T1000 (cell line): ENCODE measurements at places on chromosomes 4 and X.

- no peak for DNase-seq
Observed at GRCh38 chr4:22410645-22411247, 105.1 kb downstream of the ADGRA3 start.

DNA sequence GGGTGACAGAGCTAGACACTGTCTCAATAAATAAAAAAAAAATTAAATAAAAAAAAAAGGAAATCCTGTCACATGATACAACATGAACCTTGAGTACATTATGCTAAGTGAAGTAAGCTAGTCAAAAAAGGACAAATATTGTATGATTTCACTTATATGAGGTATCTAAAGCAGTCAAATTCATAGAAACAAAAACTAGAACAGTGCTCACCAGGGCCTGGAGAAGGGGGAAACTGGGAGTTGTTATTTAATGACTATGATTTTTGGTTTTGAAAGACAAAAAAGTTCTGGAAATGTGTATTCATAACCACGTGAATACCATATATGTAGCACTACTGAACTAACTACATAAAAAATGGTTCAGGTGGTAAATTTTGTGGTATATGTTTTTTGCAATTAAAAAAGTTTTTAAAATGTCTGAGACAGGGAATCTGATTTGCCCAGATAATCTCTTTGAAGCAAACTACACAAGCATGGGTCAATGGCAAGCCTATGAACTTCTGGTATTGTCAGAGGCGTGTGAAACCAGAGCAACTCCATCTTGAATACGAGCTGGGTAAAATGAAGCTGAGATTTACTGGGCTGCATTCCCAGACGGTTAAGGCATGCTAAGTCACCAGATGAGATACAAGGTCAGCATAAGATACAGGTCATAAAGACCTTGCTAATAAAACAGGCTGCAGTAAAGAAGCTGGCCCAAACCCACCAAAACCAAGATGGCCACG lies 42.3 kb downstream of the ANAPC10 start:
- DNase-seq: no peak

GRCh38 chr4:120071192-120071795 lies 4.6 kb upstream of the MAD2L1 start:
- DNase-seq: no peak

DNA sequence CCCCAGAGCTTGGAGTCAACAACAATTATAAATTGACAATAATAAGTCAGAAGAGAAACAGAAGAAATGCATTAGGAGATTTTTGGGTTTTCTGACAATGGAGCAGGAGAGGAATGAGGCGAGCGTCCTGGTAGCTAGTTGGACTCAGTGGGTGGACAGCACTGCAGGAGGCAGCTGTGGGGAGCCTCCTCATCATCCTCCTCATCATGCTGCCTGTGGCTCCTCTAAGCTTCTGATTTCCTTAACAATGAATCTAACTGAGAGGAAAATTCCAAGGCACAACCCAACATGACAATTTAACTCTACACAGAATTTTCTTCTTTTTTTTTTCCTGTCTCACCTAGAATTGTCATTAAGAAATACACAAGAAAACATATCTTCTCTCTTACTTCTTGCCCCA lies 357.1 kb upstream of the NOCT start:
- no peak for DNase-seq

DNA sequence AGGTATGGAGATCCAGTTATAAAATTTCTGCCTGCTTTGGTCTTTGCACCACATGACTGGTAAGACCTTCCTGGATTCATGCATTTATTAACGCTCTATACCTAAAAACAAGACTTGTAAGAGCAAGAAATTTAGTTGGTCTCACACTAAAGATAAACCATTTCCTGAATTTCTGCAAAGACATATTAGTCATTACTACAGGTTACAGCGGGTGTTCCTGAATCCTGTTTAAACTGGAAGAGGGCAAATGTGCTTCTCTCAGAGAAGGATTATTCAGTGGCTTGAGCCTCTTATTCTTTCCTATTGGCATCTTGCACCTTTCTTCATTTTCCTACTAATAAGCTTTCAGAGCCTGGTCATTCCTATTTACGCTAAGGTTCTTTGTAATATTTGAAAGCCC lies 397.6 kb upstream of the TENM3 start:
- DNase-seq: no peak

- DNase-seq: no peak
Observed at GRCh38 chr4:103032574-103032973, 13.1 kb upstream of the SLC9B1 start.

DNA sequence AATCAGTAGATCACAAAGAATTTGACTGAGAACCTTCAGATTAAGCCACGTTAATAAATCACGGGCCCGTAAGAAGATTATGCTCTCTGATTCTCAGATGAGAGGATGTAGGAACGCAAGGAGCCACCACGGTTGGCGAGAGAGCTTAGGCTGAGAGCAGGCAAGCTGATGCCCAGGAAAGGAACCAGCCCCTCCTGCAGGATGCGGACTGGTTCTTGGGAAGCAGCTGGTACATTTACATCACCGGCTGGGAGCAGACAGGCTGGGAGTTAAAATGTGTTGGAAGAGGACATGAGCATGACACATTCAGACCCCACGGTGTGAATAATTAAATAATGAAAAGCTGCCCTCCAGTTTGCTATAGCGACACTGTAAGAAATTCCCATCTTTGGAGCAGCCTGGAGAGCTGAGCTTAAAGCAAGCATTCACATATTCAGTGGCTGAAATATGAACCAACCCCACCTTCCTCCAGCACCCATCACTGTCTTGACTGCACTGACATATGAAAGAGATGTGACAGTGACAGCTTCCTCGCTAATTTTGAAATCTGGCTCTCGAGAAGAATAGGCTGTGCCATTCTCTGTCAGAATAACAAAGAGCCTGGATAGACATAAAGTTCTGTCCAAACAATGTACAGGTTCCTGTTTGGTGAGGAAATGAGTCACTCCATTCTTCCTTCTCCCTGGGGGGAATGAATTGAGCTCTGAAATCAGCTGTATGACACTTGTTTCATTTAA lies 33.1 kb downstream of the LNX1 start:
- no peak for DNase-seq

DNA sequence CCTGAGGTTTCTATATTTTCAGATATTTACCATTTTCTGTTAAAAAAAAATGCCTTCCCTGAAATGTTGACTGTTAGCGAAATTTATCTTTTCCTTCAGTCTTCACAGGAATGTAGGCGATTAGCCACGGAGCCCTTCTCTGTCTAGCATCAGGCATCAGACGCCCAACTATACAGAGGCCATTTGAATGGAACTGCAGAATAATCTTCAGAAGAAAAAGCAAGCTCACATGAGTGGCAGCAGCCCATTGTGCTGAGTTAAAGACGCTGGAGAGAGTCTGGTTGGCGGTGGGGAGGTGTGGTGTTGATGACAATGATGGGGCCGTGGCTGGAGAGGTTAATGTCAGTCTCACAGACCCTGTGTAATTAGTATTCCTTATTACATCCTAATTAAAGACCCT lies 196.8 kb upstream of the LEF1 start:
- no peak for DNase-seq

DNA sequence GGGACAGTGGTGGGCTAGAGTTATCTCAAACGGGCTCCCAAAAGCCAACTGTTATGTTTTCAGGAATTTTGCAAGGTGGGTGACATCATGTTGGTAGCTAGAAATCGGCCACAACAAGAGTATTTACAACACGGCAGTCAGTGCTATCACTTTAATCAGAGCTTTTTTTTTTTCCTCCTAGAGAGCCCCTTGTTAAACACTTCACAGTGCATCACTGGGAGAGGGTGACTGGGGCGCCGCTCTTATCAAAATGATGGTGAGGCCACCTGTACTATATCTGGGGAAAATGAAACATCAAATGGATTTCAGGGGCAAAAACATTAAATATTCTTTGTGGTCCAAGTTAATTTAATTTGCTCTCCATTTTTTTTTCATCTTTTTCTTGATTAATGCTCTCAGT lies 44.9 kb downstream of the MAMLD1 start:
- DNase-seq: no peak

- DNase-seq: peak; percentile 59
Observed at GRCh38 chr4:38857354-38858096, 908 bp upstream of the TLR6 start.

DNA sequence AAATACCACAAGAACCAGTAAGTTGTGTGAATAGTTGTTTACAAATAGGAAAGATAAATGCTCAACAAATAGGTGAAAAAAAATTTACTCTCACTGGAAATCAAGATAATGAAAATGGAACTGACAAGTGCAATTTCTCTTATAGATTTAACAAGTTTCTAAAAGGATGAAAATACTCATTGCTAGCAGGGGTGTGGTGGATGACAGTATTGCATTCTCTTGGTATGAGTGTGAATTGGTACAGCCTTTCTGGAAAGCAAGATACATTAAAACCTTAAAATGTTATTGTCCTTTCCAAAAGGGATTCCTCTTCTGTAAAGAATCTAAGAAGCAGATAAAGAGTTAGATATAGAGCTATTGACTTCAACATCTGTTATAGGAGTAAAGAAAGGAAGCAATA lies 240.0 kb upstream of the RPS6KA3 start:
- no peak for DNase-seq

DNA sequence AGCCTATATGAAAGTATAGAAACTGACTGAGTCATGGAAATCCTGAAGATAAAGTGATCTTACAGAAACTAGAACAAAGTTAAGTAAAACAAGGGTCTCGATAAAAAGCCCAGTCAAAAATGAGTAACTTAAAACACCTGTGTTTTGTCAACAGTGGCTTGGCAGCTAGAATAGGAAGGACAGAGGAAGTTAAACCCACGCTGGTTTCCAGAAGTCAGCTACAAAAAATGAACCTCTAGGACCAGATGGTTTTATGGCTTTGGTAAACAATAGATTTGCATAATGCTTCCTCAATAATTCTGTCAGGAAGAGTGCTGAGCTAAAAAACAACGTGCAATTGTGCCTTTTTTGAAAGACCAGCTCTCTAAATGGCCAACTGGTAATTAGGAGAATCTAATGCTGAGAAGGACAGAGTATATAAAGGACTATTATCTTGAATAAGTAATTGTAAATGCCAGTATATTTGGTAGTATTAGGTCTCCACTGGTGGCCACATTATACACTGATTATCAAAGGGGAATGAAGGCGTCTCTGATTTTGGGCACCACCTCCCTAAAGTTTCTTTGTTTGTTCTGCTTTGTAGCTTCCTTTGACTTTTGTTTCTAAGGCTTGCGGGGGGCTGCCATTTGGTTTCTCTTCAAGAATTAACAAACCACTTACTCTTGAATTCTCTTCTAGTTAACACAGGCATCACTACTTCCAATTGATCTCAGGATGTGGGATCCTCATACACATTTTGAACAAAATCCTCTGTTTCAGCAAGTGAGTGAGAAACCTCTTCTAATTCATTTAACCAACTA lies 72.2 kb upstream of the PPP3CA start:
- DNase-seq: no peak

- no peak for DNase-seq
Observed at GRCh38 chrX:34546366-34546765, 110.7 kb downstream of the TMEM47 start.

- no peak for DNase-seq
Observed at GRCh38 chrX:133981924-133982323, 3.5 kb downstream of the GPC3 start.

- no peak for DNase-seq
Observed at GRCh38 chr4:168694667-168695066, 197.8 kb downstream of the PALLD start.

DNA sequence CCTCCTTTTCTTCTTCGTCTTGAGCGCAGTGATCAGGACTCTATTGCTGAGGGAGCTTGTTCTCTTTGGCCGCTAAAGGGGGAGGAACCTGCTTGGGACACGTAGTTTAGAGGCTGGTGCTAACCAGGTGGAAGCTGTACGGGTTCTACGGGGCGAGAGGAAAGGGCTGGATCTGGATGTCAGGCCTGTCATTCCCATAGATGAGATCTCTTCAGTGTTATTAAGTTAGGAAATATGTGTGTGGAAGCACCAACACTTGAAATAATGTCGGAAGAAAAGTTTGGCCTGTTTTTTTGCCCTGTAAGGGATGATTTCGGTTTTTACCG lies 643 bp downstream of the SRP72 start:
- DNase-seq: no peak

DNA sequence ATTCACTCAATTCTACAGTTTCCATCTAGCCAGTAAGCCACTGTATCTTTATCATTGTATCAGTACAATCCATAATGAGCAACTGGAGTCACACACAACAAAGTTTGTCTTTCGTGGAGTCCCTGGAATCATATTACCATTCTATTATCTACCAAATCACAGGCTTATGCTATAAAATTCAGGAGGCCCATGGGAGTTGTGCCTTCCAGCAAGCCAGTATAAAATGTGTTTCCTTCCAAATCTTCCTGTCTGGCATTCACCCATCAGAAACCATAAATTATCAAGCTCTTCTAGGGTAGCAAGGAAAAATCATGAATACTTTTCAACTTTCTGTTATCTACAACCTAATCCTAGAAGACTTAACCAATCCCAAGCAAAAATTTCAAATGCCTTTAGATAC lies 1383.3 kb upstream of the PCDH7 start:
- no peak for DNase-seq

DNA sequence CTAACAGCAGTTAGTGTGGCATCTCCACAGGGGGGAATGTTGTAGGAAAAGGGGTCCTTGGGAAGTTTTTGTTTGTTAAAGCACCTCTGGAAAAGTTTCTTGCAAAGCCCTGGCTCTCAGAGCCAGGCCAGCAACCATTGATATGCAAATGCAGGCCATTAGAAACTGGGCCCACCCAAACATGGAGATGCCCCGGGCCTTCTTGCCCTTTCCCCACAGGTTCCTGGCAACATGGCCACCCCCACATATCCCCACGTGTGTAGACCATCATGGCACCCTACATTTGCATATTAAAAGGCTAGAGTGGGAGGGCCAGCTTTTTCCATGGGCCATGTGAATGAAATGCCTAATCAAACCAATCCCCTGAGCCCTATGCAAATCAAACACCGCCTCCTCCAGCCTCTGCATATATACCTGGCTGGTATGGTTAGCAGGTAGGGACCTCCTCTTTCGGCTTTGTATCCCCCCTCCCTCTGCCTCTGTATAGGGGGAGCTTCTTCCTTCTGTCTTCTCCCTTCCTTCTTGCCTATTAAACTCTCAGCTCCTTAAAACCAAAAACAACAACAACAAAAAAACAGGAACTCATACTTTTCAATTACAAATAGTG lies 44.0 kb upstream of the ZCCHC13 start:
- no peak for DNase-seq

GRCh38 chrX:39586359-39586758 lies 511.4 kb downstream of the BCOR start:
- DNase-seq: no peak

DNA sequence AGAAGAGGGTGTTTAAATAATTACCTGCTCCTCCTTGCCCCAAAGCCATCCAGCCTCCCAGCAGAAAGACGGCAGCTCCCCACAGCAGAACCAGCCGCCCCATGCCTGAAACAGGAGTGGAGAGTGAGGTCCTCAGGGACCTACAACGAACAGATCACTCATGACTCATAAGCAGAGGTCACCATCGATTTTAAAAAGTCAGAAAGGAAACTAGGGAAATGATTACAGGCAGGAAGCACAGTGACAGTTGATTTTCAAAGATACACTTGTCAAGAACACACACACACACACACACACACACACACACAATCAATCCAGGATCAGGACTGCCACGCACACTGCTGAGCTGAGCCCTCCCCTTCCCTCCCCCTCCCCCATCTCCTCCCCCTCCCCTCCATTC lies at the start of gene CRLF2:
TSS of gene CRLF2 (minus strand) at position 118 of the 400 bp plus-strand sequence. CDS start at position 103, 15 bp downstream.
- peak; percentile 67 for DNase-seq

- DNase-seq: no peak
Observed at GRCh38 chr4:52665592-52665991, 6.5 kb upstream of the USP46 start.

GRCh38 chrX:128818690-128819089 lies 704.6 kb downstream of the SMARCA1 start:
- DNase-seq: no peak

GRCh38 chr4:14169460-14169859 lies 541.9 kb upstream of the BOD1L1 start:
- DNase-seq: no peak
